ENCODE measurements at places on chromosomes 3 and 15. TPM values are rescaled to one million over a fixed set of nuclear protein-coding genes. Genes with fewer than 3 reads are reported as not detected.
A peak's percentile ranks its signal among the peaks of the same experiment; 100 is the strongest.

DNA sequence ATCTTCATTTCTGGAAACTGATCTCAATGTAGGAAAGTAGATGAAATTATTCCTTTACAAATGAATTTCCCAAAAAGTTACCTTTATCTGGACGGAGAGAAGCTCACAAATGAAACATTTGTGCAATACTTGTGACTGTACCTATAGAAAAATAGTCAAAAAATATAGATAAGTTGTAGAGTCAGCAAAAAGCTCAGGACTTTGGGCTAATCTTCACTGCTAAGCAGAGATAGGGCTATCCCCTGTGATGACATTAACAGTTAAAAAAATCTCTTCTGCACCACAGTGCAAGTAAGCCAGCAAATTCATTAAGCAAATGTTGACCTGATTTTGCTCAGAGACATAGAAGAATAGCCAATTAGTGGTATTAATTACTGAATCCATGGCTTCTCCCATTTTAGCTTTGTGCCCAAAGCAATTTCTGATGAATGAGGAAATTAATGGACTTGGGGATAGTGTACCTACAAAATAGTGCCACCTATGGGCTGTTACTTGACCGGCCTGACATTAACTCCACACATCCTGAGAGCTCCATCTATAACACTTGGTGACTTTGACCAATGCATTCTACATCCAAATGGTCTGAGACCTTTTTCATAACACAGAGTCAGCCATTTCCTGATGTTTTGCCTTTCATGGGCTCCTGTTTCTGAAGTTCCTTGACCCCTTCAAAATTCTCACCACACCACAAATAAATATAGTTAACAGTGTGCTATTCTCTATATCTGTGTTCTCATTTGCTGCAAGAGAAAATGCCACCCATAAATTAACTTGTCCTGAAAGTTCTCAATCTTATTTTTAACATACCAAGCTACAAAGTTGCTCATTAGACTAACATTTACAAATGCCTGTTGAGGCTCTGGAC lies 105.0 kb downstream of the SSR3 start:
- peak; percentile 10 for DNase-seq

GRCh38 chr3:113630956-113631542 lies 65.4 kb downstream of the USF3 start:
- no peaks in the 10 kb centered on the region for H3K4me1 ChIP-seq
- DNase-seq, result no peak
- no peak overlapping the region for H3K4me3 ChIP-seq
- no peak overlapping the region for H3K27ac ChIP-seq

SCN11A gene
- total RNA-seq, result 0.09 TPM

DNA sequence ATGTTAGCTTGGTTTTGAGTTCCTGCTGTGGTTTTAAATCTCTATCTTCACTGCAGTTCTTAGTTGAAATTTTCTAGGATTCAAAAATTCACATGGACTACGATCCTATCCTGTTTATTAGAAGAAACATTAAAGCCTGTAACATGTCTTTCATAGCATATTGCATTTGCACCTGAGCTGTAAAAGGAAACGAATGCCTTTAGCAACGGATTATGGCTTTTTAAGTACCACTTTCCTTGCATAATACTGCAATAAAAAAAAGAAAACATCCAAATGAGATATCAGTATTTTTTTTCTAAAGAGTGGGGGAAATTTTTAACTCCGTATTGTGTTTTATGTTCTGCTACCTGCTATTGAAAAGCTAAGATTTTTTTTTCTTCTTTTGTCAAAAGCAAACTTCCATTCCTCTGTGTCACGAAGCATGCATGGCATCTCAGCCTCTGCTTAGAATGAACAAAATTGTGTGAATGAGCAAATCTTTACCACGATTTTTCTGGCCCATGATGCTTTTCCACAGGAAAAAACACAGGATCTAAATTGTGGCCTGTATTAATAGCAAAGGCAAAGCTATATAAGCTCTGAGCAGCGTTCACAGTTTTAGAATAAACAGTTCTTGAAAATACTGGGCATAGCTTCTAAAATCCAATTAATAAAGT lies 110.0 kb upstream of the CDIN1 start:
- no peak overlapping the region for H3K27ac ChIP-seq
- H3K4me1 ChIP-seq, result no peaks in the 10 kb centered on the region
- no peaks in the 10 kb centered on the region for H3K36me3 ChIP-seq
- H3K4me3 ChIP-seq, result no peak overlapping the region
- no peak for DNase-seq
- H3K27me3 ChIP-seq, result no peaks in the 10 kb centered on the region

DNA sequence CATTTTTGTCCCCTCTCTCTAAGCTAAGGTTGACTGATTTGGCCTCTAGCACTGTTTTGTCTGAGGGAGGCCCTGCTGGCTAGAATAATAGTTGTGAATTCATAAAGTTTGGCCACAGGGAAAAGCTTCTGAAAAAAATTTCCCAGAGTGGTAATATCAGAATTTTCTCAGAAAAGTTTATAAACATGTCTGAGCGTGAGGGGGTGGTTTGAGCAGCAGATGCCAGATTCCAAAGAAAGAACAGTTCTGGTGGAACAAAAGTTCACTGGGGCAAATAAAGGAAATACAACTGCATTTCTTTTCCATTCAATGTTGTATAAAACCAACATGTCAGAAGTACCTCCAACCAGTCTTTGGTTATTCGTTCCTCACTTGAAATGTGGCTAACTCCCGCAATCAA lies 61.2 kb downstream of the CLDN1 start:
- no peak overlapping the region for H3K4me3 ChIP-seq
- no peaks in the 10 kb centered on the region for H3K27me3 ChIP-seq
- no peaks in the 10 kb centered on the region for H3K36me3 ChIP-seq
- no peak for DNase-seq
- H3K27ac ChIP-seq, result no peak overlapping the region

DNA sequence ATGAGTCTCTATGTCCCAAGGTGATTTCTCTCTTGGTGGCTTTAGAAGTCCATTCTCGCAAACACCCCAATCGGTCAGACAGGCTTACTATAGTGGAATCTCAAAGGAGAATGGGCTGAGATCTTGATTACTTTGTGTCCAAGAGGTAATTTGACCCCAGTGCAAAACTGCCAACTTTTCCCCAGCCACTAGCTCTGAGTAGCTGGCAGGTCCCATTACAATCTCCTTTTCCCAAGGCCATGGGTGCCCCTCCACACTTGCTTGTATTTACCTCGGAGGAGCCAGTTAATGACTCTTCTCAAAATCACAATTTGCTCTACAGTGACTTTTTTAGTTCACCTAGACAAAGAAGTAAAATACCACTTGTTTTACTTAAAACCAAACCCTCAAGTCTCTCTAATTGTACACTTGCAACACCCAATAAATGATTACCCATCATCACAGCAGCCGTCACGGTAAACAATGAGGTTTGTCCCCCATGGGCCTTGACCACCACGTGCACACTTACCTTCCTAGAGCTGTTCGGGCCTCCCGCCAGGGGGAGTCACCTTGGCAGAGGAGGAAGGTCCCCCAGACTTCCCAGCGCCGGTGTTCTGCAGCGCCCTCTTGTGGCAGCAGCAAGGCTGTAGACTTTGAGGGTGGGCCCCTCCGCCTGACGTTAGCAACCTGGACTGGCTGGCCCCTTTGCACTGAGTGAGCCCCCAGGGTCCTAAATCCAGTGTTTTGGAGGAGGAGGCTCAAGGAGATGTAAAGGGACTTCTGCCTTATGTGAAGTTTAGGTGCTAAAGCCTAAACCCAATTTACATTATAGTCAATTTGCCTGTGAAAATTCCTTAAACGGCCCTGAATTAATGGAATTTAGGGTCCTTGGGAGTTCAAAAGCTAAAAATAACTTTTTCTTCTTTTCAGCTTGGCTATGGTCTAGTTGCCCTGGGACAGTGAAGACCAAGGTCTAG lies 18.7 kb upstream of the HDAC11 start:
- H3K27me3 ChIP-seq, result no peaks in the 10 kb centered on the region
- H3K4me1 ChIP-seq, result no peaks in the 10 kb centered on the region
- no peak overlapping the region for H3K4me3 ChIP-seq
- no peak overlapping the region for H3K27ac ChIP-seq
- DNase-seq, result no peak

GRCh38 chr3:29949940-29950616 lies 656.3 kb upstream of the TGFBR2 start:
- H3K36me3 ChIP-seq, result no peaks in the 10 kb centered on the region
- H3K27ac ChIP-seq, result no peak overlapping the region
- no peak for DNase-seq
- H3K4me3 ChIP-seq, result no peak overlapping the region

- H3K4me3 ChIP-seq, result no peak overlapping the region
- no peak overlapping the region for H3K27ac ChIP-seq
- H3K27me3 ChIP-seq, result no peaks in the 10 kb centered on the region
- no peaks in the 10 kb centered on the region for H3K36me3 ChIP-seq
- DNase-seq, result no peak
Observed at GRCh38 chr15:33369941-33370622, 59.3 kb downstream of the RYR3 start.

ACKR2 gene
- total RNA-seq, result 0.55 TPM

DNA sequence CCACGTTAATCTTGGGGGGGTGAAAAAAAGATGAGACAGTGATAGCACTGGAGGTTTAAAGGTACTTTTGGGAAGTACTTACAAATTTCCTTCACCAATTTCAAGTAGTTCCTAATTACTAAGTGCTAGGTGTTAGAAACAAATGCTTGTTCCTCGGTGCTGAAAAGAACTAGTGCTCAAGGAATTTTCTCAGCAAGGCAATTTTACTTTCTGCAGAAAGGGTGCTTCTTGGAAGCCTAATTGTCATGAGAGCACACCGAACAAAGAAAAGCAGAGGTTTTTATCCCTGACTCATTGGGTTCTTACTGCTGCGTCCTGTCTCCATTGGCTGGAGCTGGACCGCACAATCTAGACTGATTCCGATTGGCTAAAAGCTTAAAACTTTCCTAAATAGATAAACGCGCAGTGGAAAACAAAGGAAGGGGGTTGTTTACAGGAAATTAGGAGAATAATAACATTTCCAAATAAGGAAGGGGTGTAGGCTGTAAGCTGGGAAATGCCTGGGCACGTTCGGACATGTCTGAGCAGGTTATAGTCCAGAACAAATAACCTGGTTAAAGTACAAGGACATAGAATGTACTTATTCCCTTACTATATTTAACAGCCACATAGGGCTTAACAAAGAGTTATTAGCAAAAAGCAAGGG lies 49.6 kb downstream of the CHD2 start:
- H3K36me3 ChIP-seq, result peaks cover 45% of the 10 kb centered on the region
- no peak overlapping the region for H3K27ac ChIP-seq
- no peaks in the 10 kb centered on the region for H3K4me1 ChIP-seq
- H3K27me3 ChIP-seq, result no peaks in the 10 kb centered on the region
- no peak for DNase-seq

DNA sequence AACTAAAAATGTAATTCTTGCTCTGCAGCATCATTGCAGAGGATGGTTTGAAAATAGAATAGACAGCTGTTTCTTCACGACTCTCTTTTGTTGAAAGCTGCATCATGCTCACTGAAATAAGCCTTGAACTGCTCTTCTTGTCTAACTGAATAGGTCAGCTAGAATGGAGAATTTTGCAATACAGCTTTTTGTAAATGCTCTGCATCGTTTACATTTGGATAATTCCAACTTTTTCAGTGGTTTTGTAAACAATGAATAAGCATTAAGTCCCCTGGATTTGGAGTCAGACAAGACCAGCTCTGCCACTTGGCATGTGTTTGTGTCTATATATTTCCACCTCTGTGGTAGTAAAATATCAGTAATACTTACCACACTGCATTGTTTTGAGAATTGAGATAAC lies 95.2 kb downstream of the PLSCR2 start:
- no peaks in the 10 kb centered on the region for H3K4me1 ChIP-seq
- no peaks in the 10 kb centered on the region for H3K27me3 ChIP-seq

GRCh38 chr15:67415181-67415580 lies 105.8 kb upstream of the C15orf61 start:
- DNase-seq, result no peak
- no peaks in the 10 kb centered on the region for H3K36me3 ChIP-seq
- H3K27ac ChIP-seq, result no peak overlapping the region
- H3K4me3 ChIP-seq, result no peak overlapping the region

CLDN11 gene
- total RNA-seq, result 11.8 TPM

- H3K27me3 ChIP-seq, result no peaks in the 10 kb centered on the region
- H3K4me3 ChIP-seq, result no peak overlapping the region
- no peak for DNase-seq
- H3K27ac ChIP-seq, result no peak overlapping the region
Observed at GRCh38 chr15:60960517-60960916, 268.6 kb downstream of the RORA start.

EPHB3 gene
- 11.9 TPM for total RNA-seq

DNA sequence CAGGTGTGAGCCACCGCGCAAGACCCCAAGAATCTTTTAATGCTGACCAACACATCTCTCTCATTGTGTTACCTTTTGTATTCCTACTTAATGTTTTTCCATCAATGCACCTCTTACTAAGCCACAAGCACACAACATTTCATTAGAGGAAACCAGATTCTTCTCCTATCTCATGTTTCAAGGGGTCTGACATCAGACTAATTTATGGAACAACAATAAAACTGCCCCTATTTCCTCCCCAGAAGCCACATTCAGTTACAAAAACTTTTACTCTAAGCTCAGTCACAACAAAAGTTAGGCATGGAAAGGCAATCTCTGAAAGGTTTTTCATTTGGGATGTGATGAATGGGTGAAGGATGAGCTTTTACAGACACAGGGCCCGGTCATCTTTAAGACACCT lies 251.8 kb downstream of the MAGI1 start:
- no peaks in the 10 kb centered on the region for H3K27me3 ChIP-seq
- no peaks in the 10 kb centered on the region for H3K36me3 ChIP-seq
- no peak for DNase-seq
- peaks cover 5% of the 10 kb centered on the region for H3K4me1 ChIP-seq
- H3K4me3 ChIP-seq, result no peak overlapping the region

TMEM43 gene
- 56.8 TPM for total RNA-seq

DNA sequence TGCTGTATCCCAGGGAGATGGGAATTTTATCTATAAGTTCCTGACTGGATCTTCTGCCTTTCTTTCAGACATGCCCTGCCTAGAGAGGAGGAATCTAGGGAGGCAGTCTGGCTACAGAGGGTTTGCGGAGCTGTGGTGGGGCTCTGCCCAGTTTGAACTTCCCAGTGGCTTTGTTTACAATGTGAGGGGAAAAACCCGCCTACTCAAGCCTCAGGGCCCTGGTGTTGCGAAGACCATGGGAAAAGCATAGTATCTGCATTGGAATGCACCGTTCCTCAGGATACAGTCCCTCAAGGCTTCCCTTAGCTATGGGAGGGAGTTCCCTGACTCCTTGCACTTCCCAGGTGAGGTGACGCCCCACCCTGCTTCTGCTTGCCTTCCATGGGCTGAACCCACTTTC lies 168.7 kb downstream of the TMEM108 start:
- H3K27ac ChIP-seq, result no peak overlapping the region
- no peaks in the 10 kb centered on the region for H3K4me1 ChIP-seq
- DNase-seq, result no peak
- H3K27me3 ChIP-seq, result no peaks in the 10 kb centered on the region

DNA sequence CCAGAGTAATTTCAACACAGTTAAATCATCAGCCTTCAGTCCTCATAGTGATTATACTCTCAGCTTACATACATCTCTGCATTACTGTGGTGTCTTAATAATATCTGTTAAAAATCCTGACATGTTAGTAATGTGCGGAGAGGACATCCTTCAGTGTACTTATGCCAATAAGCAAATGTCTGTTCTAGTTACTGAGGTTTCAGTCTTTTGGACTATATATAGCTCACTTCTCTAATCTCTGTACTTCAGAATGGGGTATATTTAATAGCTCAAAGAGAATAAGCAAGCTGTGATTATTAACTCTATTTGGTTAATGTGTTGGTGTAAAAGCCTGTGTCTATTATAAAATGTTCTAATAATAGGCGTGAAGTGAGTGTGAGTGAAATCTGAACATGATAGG lies 28.9 kb upstream of the OSTN start:
- H3K27ac ChIP-seq, result no peak overlapping the region
- H3K27me3 ChIP-seq, result no peaks in the 10 kb centered on the region
- H3K36me3 ChIP-seq, result no peaks in the 10 kb centered on the region
- no peak for DNase-seq
- H3K4me3 ChIP-seq, result no peak overlapping the region
- H3K4me1 ChIP-seq, result no peaks in the 10 kb centered on the region

Data from prostate gland (tissue), 2 donors.